ENCODE measurements at places on chromosomes 4 and X. TPM values are rescaled to one million over a fixed set of nuclear protein-coding genes. Genes with fewer than 3 reads are reported as not detected.
A peak's percentile ranks its signal among the peaks of the same experiment; 100 is the strongest.

DNA sequence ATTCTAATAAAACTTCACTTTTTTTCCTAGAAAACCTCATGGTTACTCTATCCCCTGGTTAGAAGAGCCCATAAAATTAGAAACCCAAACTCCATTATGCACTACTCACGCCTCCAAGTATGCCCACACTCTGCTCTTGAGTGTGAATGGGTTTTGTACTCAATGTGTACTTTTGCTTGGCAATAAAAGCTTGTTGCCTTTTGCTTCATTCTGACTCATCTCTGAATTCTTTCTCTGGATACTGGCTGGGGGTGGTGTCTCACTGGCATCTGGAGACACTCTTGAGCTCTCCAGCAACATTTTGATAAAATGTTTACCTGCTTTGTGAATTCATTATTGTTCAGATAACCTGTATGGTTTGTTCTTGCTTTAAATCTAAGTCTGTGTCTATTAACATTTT is 963.3 kb downstream of the TRAM1L1 start:
- DNase-seq, result no peak

- no peak for DNase-seq
Measured at GRCh38 chr4:32037399-32037798, 1317.2 kb downstream of the PCDH7 start.

- DNase-seq, result no peak
Measured at GRCh38 chr4:186957952-186958555, 234.4 kb upstream of the FAT1 start.

DNA sequence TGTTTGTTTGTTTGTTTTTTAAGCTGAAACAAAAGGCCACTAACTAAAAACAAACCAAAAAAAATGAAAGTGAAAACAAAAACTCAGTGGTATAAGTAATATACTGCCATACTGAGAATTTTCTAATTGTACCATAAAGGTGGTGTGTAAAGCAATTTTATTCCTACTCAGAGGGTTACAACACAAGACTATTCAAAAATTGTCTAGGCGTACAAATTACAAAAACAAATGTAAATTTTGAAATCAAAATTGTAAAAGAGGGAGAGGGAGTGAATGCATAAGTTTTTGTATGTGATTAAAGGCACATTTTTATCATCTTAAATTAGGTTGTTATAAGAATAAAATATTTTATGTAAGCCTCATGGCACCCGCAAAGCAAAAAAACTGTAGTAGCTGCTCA is 232.6 kb downstream of the STK32B start:
- no peak for DNase-seq

- no peak for DNase-seq
Measured at GRCh38 chrX:69150281-69150960, 14.8 kb downstream of the PJA1 start.

DNA sequence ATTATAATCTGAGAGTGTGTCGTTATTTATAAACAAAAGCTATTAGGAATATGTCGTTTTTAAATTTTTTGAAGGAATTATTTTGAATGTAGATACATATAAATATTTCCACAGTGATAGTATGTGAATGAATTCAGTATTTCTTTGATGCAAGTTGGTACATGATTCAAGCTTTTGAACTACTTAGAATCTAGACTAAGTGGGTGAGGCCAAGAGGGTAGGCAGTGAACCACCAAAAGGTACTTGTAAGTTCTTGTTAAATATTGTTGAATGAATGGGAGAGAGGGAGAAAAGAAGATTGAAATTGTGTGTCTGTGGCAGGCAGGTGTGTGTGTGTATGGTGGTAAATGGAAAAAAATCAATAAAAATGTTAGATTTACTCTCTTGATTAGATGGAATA is 69.6 kb downstream of the ARFIP1 start:
- no peak for DNase-seq

DNA sequence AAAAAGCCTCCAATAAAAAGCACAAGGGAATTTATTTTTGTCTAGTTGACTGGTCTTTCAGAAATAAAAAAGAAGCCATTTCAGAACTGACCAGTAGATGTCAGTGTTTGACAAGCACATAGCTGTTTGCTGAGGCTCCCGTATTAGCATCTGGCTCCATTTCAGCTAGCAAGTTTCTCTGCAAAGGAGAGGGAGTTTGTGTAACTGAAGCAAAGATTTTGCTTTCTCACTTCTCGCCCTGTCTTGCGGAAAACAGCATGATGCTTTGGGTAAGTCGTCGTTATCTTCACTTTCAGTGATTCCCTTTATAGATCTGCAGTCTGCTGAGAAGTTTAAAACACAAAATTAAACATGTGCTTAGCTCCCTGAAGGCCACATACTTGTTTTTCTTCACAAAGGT is 85.5 kb downstream of the CT47B1 start:
- DNase-seq, result no peak

DNA sequence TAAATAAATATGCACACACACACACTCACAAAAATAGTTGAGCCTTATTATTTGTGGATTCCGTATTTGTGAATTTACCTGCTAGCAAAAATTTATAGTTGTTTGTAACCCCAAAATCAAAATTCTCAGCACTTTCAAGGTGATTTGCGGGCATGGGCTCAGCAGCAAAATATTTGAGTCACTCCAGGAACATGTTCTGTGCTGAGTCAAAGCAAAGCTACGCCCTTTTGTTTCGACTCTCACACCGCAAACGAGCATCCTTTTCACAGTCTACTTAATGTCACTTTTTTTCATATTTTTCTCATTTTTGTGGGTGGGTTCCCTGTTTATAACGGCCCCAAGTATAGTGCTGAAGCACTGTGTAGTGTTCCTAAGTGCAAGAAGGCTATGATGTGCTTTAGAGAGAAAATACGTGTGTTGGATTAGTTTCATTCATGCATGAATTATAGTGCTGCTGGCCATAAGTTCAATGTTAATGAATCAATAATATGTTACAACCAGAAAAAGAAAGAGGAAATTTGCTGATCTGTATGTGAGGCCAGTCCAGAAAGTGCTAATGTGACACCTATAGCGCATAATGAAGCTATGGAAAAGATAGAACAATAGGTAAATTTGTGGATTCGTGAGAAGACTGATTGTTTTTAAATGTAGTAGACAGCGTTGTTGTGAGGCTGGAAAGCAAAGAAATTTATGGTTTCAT is 723.2 kb upstream of the AGA start:
- DNase-seq, result no peak

DNA sequence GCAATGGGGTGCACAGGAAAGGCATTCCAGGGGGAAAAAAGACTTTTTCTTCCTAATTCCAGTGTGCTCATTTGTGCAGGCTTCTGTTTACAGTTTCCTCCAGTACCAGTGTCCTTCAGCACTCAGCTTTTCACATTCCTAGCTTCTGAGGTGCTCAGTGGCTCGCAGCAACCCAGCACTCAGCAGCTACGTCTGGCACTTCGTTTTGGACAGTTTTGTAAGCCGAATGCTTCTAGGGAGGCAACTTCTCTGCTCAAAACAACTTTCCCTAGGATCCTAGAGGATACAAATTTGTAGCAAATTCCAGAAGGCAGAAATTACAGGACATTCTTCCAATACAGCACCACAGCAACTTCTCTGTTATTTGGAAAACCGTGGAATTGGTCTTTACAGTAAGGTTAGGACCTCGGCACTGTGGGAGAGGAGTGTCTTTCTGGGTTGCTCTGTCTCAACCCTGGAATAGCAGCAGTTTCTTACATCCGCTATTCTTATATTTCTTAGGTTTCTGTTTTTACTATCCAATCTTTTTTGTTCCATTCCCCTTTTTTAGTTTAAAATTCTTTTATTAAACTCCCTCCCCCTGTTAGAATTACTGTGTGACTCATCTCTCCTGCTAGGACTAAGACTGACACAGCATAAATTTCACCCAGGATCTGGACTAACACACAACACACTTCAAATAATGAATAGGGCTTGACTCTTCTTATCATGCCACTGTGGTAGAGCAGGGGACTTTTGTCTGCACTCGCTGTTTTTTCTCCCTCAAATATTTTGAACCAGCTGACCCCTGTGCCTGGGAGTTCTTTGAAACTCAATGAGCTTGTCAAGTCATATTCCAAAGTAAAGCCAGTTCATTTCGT is 1314.7 kb downstream of the FSTL5 start:
- DNase-seq, result no peak

DNA sequence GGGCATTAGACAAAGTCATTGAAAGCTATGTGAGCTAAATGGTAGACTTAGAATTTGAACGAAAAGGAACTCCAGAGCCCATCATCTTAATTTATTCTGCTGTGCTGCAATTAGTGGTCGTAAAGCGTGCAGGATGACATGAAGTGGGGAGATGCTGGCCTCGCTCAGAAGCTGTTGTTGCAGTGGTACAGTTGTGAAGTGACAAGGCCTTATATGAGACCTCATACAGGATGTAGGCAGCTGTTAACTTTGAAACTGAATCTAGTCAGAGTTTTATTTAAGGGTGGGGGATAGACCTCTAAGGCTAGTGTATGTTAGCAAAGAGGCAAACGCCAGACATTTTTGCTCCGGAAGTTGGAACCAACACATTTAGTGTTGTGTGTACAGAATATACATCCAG is 13.4 kb downstream of the KLF3 start:
- no peak for DNase-seq

GRCh38 chrX:97039363-97040029 is 155.8 kb downstream of the RPA4 start:
- peak; percentile 54 for DNase-seq

- DNase-seq, result no peak
Measured at GRCh38 chr4:55363691-55364351, 17.8 kb downstream of the SRD5A3 start.

DNA sequence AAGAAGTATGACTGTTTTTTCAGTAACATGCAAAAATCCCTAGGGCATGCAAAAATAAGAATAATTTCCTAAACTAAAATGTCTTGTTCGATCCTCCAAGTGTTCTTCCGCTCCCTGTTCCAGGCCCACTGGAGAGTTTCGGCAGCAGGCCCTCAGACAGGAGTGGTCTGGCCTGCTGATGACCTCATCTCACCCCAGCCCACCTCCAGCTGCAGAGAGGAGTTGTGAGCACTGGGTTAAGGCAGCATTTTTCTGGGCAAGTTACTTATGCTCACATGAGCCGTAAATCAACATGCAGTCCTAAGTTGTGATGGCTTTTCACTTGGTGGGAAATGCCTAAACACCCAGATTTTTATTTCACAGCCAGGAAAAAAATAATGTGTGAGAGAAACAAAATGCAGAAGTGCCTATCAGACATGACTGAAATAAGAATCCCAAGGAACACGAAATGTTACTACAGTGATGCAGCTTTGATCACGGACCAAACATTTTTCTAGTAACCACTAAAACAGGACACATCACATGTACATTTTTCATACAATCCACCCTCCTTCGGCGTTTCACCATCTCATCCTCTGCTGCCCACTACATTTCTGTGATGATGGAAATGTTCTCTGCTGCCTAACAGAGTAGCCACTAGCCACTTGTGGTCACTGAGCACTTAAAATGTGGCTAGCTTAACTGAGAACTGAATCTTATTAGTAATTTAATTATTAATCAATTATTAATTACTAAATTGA is 153.3 kb upstream of the TBL1X start:
- DNase-seq, result no peak

GRCh38 chrX:55014897-55015299 is 14.7 kb downstream of the APEX2 start:
- no peak for DNase-seq

Gene CXCR3
- 0.24 TPM for total RNA-seq

Gene FREM3
- 0.08 TPM for total RNA-seq

Gene MAGEC1
- not detected for total RNA-seq

Gene METAP1
- total RNA-seq, result 38.0 TPM

Gene ATG4A
- total RNA-seq, result 17.2 TPM

Gene SSX1
- total RNA-seq, result not detected

Measured in left cardiac atrium (tissue), 4 donors.